Glomerular endothelial cell (primary cell): ENCODE measurements at places on chromosomes 4 and X. TPM values are rescaled to one million over a fixed set of nuclear protein-coding genes. Genes with fewer than 3 reads are reported as not detected.

- DNase-seq: no peak
Measured at GRCh38 chr4:82890528-82890900, 439 bp downstream of the SEC31A start.

DNA sequence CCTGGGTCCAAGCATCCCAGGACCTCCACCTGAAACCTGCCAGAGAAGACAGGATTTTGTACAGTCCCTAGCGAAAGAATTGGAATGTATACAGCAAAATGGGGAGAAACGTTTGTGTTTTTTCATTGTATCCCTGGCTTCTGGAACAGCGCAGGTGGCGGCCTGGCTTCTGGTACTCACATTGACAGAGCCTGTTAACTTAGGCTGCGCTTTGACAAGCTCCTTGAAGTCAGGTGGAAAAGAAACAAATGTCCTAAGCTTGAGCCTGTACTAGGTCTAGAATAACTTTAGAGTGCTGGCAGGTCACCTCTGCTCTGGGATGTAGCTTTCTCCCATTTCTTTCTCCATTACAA is 343.7 kb upstream of the KLF3 start:
- DNase-seq: no peak

- no peak for DNase-seq
Measured at GRCh38 chr4:1277667-1278665, 11.7 kb upstream of the MAEA start.

DNA sequence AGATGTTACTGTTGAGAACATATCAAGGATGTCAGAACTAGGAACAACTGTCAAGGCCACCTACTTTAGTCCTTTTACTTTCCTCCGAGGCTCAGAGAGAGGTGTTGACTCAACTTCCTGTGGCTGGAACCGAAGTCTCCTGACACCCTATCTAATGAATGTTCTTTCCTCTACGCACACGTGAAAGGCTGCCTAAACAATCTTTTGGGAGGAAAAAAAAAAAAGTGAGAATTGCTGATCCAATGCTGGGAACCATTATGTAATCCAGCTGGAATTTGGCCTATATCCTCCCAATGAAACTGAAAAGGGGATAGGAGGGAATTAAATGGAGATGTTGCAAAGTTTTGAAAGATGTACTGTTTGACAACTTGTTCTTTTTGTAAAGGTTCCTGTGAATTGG is 8.3 kb upstream of the MAP7D3 start:
- peak; percentile 55 for DNase-seq

GRCh38 chr4:57605376-57605775 is 495.2 kb upstream of the IGFBP7 start:
- no peak for DNase-seq

GRCh38 chrX:41353985-41354384 is 20.0 kb downstream of the DDX3X start:
- no peak for DNase-seq

GRCh38 chrX:132968296-132968949 is 10.0 kb upstream of the HS6ST2 start:
- no peak for DNase-seq

DNA sequence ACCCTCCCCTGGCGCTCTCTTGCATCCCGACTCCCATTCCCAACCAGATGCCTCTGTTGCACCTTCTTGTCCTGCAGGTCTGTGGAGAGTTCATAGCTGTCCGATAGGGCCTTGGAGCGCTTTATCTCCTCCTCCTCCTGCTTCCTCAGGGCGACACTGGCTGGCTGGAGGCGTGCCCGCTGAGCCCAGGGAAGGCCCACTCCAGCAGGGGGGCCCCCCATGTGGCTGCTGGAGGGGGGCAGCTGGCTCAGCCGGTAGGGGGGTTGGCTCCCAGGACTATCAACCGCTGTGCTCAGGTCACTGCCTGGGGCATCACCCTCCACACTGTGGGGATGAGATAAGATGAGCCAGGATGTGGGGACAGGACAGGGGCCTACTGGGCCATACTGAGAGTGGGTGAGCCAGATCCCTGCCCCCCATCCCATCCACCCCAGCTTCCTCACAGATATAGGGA is 25.6 kb downstream of the IQSEC2 start:
- DNase-seq: no peak

DNA sequence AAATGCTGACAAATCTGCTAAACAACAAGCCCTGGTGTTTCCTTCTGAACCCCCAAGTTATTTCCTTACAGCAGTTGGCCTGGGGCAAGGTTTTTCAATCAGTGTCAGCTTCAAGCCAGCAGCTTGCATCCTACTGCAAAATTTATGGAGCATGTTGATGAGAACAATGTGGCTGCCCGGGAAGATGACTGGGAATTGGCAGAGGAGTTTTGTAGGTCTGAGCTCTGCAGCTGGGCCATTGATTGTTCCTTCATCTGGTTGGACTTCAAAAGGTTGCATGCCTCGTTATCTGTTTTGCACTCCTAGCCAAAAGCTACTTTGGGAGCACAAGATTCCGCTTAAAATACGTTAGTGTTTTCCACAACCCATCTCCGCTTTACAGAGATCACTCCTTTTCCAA is 1030.3 kb upstream of the LCORL start:
- no peak for DNase-seq

- DNase-seq: no peak
Measured at GRCh38 chr4:109232681-109233080, 69.8 kb downstream of the COL25A1 start.

DNA sequence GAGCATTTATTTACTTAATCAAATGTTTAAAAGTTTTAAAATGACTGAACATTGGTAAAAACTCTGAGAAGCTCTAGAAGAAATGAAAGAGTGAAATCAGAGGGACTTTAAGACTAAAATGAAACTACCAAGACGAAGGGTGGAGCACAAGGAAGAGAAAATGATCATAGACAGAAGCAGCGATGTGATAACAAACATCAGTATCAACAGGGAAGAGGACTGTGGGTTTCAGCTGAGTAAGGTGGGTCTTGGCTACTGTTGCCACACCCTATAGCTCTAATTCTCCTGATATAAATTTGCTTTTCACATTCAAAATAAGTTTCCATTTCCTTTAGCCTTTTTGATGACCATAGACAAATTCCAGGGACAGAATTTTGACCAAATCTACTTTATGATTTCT is 18.4 kb downstream of the SOD3 start:
- DNase-seq: no peak

GRCh38 chrX:21645431-21645830 is 12.7 kb downstream of the KLHL34 start:
- no peak for DNase-seq

DNA sequence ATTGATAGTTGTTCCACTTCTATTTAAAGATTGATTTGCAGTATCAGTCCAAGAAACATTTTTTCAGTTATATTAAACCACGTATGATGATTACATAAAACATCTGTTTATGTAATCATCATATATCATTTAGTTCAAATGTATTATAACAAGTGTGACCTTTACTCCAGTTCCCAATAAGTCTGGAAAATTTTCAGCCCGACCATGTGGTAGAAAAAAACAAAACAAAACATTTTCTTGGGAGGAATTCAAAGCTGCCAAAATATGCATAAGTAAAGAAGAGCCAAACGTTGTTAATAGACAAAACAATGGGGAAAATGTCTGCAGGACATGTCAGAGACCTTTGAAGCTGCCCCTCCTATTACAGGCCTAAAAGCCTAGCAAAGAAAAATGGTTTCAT is 709.1 kb downstream of the FAT4 start:
- DNase-seq: no peak

DNA sequence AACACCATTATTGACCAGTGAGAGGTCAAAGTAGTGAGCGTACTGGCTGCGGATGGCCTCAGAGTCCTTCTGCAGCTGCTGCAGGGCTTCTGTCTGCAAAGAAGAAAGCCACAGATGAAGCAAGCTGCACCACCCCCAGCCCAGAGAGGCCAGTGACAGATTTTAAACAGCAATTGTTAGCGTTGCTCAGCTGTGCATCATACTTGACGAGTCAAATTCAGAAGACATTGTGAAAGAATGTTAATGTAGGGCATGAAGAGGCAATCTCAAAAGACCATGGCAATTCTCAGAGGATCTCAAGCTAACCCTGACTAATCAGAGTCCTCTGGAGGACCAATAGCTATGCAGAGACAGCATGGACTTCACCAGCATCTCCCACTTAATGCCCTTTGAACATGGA is 16.6 kb downstream of the DKC1 start:
- no peak for DNase-seq

DNA sequence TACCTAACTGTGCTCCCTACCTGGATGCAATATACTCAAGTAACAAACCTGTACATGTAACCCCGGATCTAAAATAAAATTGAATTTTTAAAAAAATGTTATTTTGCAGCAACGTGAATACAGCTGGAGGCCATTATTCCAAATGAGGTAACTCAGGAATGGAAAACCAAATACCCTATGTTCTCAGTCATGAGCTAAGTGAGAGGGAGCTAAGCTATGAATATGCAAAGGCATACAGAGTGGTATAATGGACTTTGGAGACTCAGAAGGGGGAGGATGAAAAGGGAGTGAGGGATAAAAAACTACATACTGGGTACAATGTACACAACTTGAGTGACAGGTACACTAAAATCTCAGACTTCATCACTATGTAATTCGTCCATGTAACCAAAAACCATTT is 78.6 kb downstream of the CENPC start:
- DNase-seq: no peak

GRCh38 chr4:109266891-109267290 is 35.6 kb downstream of the COL25A1 start:
- no peak for DNase-seq

DNA sequence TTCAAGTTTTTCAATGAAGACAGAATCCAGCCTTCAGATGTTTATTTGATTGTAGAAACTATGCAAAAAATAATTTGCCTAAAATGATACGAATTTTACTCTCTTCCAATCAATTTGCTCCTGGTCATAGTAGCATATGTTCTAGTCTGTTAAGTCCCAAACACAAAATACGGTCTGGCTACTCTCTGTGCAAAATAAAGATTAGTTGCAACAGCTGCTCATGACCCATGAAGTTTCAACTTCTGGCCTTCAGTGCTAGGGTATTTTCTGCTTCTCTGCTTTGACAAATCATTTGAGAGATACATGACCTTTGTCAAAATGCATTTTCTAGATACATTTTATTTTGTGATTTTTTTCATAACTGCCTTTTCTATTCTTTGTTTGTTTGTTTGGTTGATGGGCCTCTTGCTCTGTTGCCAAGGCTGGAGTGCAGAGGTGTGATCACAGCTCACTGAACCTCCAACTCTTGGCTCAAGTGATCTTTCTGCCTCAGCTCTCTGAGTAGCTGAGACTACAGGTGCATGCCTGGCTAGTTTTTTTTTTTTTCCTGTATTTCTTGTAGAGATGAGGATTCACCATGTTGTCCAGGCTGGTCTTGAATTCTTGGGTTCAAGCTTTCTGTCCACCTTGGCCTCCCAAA is 55.2 kb downstream of the TACR3 start:
- DNase-seq: no peak

DNA sequence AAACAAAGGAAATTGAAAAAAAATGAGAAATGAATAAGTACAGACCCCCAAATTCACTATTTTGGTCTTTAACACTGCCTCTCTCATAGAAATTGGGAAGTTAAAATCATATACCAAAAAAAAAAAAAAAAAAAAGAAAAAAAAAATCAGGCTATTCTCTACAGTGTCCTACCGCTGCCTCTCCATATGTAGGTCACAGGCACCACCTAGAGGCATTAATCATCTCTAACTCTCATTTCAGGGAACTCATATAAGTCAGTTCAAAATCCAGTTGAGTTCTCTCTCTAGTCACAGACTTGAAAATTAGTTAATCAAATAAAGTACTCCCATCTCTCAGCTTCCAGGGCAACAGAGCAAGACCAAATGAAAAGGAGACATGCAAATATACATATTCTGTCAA is 47.9 kb downstream of the COX18 start:
- no peak for DNase-seq

GRCh38 chrX:46310815-46311497 is 234.3 kb downstream of the ZNF674 start:
- DNase-seq: no peak

DNA sequence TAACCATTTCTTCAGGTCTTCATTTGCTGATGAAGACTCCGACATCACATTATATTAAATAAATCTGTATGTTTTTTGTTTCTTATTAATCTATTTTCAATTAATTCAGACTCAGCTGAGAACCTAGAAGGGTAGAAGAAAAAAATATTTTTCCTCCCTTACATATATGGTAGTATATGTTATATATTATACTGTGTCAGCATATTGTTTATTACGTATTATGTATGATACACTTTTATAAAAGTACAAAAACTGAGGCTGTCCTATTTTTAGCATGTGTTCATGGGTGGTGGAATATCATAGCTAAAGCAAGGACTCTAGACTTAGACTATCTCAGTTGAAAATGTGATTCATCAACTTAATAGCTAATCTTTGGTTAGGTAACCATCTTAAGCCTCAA is 149.3 kb downstream of the CENPC start:
- DNase-seq: no peak

Gene SLC9B1
- 0.24 and 0.41 TPM in 2 replicates for total RNA-seq

Gene CENPI
- 3.4 and 5.0 TPM in 2 replicates for total RNA-seq

Gene SERTM2
- total RNA-seq: not detected in 2 replicates

Gene DACH2
- not detected in 2 replicates for total RNA-seq

Gene CCKAR
- not detected in 2 replicates for total RNA-seq

Gene DCUN1D4
- total RNA-seq: 24.8 and 30.3 TPM in 2 replicates

Gene PNCK
- total RNA-seq: not detected in 2 replicates

Gene RENBP
- 19.0 and 23.7 TPM in 2 replicates for total RNA-seq

Gene MAGEE2
- not detected in 2 replicates for total RNA-seq

Gene PDZD4
- total RNA-seq: 0.10 and 0.12 TPM in 2 replicates

Gene UCP1
- total RNA-seq: not detected in 2 replicates

Gene GAGE10
- total RNA-seq: not detected in 2 replicates

Gene KLHL2
- 20.5 and 26.3 TPM in 2 replicates for total RNA-seq

Gene DIAPH2
- total RNA-seq: 21.6 and 34.7 TPM in 2 replicates

Gene ERVMER34-1
- total RNA-seq: 0.15 and 0.23 TPM in 2 replicates

Gene NUP54
- total RNA-seq: 24.8 and 28.5 TPM in 2 replicates

Gene PABPC5
- 0.58 and 0.78 TPM in 2 replicates for total RNA-seq
